ENCODE measurements at places on chromosomes 3 and 15.

- DNase-seq: no peak
These were observed 107.9 kb upstream of the DLG1 start for GRCh38 chr3:197406266-197406665.

DNA sequence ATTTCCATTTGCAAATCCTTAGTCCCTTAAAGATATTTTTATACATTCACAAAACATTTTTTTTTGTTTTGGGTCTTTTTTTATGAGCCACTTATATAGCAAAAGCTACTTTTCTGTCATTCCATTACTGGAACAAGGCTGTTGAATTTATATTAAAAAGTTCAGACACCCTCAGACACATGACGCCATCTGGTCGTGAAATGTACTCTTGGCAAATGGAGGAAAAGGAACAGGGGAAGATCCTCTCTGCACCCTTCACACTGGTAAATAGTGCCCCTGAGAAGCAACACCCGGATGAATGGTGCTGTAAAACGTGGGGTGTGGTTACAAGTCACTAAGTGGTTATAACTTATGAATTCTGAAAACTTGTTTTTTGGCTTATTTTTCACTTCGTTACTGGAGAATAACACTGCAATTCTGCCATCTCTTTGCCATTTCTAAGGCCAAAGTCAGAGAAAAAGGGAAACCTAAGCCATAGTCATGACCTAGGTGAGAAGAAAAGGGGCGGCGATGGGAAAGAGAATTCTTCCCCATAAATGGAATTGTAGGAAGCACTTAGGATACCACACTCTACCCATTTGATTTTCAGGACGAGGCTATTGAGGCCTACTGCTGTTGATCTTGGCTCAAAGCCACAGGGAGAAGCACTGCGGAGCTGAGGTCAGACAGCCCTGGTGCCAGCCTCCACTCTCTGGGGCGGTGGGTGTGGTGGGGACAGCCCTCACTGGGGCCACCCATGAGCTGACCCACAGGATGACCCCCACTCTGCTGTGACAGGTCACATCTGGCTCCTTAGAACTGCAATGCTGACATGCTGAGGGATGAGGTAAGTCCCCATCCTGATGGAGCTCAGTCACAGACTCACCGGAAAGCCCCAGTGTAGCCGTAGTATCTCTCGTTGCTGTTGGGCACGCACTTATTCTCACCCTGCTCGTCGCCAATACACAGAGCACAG is 21.9 kb downstream of the LTF start:
- DNase-seq: no peak

DNA sequence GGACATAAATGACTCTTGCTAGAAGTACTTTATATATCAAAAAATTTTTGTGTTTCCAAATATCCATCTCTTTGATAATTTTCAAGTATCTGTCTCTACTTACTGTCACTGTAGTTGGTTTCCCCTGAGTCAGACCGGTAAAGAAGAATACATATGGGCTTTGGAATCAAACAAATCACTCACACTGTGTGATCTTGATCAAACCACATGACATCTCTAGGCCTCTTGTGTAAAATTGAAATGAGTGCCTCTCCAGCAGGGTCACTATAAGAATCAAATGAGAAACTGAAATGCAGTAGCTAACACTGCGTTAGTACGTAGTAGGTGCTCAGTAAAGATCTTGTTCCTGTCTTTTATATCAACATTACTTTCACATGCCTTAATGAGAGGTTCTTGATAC is 314.6 kb upstream of the STT3B start:
- DNase-seq: no peak

DNA sequence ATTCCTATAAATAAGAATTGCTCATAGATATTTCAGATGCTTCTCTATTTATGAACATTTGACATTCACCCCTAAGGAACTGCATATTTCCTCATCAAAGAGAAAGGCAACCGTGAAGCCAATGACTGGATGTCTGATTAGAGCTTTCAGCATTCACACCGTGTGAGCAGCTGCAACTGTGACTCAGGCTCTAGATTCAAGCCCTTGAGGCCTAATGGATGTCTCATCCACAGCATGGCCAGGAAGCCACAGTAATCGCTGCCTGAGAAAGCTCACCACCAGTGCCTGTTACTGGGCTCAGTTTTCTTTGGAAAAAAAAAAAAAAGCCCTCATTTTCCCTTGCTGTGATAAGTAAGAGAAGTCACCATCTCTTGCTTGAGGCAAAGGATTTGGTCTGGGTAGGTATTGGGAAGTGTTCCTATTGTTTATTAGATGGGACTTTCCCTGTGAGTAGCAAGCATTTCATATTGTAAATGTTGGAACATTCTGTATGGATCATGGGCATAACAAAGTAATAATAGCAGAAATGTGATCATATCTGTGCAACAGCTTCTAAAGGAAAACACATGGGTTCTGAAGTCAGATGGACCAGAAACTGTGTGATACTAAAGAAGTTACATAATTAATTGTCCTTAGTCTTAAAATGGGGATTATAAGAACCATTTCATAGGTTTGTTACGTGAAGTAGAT is 783.7 kb downstream of the AGBL1 start:
- DNase-seq: no peak

Measured in NCI-H2081 treated with DMSO at 0.1 percent for 48 hours (cell line).